Stimulated activated CD4-positive, alpha-beta T cell treated with anti-CD3 and anti-CD28 coated beads, Interleukin-15, amount 100 ng/mL, for 1 hour (primary cell): ENCODE measurements at places on chromosomes 1 and 21.

DNA sequence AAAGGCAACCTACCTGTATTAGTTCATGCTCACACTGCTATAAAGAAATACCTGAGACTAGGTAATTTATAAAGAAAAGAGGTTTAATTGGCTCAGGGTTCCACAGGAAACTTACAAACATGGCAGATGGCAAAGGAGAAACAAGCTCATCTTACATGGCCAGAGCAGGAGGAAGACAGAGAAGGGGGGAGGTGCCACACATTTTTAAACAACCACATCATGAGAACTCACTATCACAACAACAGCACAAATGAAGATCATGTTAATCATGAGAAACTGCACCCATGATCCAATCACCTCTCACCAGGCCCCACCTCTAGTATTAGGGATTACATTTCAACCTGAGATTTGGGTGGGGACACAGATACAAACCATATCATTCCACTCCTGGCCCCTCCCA, 90.6 kb upstream of the KCTD3 start:
- DNase-seq, result no peak

- no peak for DNase-seq
Observed at GRCh38 chr1:66152034-66152433, 359.3 kb downstream of the PDE4B start.

DNA sequence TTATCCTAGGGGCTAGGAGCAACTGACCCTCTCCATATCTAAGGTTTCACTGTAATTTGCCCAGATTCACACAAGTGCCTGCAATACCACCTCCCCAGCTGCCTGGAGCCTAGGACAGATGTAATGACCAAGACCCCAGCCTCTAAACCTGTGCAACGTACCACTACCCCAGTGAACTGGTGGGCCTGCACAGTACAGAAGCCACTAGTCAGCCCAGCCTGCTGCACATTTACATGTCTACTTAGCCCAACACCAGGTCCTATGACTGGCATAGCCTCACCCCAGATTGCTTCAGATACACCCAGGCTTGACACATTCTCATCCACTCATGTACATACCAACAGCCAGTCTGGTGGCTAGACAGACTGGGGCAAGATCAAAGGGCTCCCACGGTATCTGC, 1336.6 kb downstream of the BRINP3 start:
- no peak for DNase-seq

GRCh38 chr21:41583274-41583790, 75.4 kb upstream of the TMPRSS2 start:
- no peak for DNase-seq

DNA sequence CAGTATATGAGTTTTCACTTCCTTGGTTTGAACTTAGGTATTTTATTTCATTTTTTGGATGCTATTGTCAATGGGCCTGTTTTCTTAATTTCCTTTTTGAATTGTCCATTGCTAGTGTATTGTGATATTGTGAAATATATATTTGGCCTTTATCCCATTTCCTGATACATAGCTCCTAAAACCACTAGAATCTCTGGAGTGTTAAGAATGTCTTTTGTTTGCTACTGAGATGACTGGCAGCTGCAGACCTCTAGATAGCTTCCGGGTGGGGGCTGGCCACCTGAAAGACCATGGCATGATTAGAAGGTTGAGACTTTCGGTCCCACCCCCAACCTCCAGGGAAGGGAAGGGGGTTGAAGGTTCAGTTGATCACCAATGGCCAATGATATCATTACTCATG, 245.4 kb downstream of the KCNJ6 start:
- no peak for DNase-seq

- DNase-seq, result no peak
Observed at GRCh38 chr1:232319518-232320210, 310.3 kb downstream of the SIPA1L2 start.

- no peak for DNase-seq
Observed at GRCh38 chr21:35102488-35103371, 53.6 kb upstream of the RUNX1 start.

DNA sequence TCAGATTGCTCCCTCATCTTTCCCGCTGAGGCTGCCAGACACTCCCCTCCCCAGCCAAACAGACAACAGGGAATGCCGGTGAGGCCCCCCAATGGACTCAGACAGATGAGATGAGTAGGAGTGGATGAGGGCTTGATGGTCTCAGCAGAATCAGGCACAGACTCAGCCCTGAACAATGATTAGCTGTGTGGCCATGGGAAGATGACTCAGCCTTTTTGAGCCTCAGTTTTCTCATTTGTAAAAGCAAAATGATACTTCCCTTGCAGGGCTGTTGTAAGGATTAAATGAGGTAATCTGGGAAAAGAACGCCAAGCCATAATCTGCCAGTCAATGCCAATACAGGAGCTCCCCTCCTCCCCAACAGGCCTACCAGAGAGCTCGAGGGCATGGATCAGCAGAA, 12.4 kb downstream of the C1orf198 start:
- DNase-seq, result no peak

DNA sequence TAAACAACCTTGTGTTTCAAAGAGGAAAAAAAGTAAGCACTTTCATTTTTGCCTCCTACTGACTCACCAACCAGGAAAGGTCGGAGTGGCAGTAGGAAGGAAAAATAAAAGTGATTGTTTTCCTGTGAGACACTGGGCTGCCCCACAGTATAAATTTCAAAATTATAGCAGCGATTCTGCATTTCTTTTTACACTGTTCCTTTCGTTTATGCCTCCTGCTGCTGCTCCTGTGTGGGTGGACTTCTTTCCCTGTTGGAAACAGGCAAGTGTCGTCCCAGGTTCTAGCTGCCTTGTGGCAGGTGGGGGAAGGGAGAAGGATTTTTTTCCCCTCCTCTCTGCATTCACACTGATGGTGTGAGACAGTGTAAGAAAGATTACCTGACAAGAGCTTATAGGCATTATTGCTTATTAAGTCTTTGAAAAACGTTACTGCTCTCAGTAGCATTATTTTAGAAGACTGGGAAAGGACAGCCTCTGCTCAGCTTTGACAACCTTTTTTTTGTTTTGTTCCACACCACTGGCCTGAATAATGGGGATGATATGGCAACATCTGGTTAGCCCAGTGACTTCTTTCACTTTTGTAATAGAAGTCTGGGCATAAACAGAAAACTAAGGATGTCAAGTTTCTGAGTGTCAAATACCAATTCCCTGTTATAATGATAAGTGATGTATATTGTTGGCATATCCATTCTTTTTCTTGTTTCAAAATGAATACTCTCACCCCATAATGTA, 77.9 kb downstream of the NEK7 start:
- DNase-seq, result no peak

GRCh38 chr1:206883160-206883559, 14.1 kb upstream of the IL24 start:
- DNase-seq, result no peak

DNA sequence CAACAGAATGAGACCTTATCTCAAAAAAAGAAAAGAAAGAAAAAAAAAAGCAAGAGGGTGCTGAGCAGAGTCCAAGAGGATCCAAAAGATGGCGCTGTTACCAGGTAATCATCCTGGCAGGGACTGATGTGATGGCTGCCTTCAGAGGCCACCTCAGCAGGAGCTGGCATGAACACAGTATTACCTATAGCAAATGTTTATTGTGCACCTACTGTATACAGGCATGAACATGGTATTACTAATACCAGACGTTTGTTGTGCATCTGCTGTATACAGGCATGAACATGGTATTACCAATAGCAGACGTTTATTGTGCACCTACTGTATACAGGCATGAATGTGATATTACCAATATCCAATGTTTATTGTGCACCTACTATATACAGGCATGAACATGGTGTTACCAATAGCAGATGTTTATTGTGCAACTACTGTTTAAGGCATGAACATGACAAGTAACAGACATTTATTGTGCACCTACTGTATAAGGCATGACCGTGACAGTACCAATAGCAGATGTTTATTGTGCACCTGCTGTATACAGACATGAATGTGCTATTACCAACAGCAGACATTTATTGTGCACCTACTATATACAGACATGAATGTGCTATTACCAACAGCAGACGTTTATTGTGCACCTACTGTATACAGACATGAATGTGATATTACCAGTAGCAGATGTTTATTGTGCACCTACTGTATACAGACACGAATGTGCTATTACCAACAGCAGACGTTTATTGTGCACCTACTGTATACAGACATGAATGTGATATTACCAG, 115.1 kb upstream of the TMEM51 start:
- no peak for DNase-seq

- DNase-seq, result no peak
Observed at GRCh38 chr1:96233422-96233821, 488.2 kb upstream of the PTBP2 start.

GRCh38 chr21:28263974-28264373, 728.7 kb downstream of the LTN1 start:
- DNase-seq, result no peak

- DNase-seq, result no peak
Observed at GRCh38 chr1:24142546-24143534, at the start of gene IL22RA1. TSS of gene IL22RA1 (minus strand) at chr1:24143140. CDS start at chr1:24143082, 58 bp downstream.

DNA sequence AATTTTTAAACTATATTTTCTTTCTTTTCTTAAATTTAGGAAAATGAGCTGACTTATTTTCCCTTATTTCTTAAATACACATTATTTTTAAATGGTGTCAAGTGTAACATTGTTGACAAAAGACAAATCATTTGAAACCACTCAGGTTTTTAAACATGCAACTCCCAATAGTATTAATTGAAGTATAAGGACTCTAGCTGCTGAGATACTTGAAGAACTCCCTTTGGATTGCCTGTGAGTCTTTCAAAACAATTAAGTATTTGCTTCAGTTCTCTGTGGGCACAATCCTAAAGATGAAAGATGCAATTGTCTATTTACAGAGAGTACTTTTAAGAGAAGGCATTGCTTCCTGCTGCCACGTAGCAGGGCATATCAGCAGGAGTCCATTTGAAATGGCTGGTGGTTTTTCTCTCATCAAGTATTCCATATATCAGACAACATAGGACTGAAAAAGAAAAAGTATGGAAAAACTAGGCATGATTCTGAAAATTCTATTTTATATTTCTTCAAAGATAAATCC, 373.4 kb downstream of the NEGR1 start:
- no peak for DNase-seq

DNA sequence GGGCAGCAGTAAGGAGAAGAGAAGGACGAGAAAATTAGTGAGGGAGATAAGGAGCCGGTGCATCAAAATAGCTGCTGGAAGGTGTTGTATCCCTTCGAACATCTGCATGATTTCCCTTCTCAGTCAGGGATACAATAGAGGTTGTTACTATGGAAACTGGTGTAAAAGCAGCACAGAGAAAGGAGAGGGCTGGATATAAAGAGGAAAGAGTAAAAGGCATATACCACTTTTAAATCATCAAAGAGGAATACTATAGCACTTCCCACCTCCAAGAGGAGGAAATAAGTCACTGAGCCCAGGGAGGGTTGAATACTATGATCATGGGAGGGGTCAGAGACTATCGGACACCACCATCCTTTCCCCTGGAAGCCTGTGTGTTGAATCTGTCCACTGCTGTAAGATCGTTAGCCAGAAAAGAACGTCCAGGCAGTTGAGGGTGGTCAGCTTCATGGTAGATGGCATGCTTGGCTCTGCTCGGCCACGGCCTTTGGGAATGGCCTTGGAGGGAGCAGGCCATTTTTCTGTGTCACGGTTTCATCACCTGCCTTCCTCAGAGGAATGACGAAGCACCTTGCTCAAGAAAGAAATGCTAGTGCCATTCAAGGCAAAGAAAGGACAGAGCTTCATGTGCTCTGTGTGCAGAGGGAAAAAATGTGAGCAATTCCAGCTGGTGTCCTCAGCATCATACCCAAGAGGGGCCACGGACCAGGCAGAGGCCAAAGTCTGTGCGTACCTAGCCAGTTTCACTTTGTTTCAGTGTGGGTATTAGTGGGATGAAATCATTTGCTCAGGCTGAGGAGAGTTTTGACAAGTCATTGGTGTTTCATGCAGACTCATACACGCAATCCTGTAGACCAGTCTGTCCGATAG, 64.2 kb downstream of the IRF2BP2 start:
- no peak for DNase-seq

GRCh38 chr1:12453400-12454343, 164.3 kb downstream of the DHRS3 start:
- DNase-seq, result no peak

DNA sequence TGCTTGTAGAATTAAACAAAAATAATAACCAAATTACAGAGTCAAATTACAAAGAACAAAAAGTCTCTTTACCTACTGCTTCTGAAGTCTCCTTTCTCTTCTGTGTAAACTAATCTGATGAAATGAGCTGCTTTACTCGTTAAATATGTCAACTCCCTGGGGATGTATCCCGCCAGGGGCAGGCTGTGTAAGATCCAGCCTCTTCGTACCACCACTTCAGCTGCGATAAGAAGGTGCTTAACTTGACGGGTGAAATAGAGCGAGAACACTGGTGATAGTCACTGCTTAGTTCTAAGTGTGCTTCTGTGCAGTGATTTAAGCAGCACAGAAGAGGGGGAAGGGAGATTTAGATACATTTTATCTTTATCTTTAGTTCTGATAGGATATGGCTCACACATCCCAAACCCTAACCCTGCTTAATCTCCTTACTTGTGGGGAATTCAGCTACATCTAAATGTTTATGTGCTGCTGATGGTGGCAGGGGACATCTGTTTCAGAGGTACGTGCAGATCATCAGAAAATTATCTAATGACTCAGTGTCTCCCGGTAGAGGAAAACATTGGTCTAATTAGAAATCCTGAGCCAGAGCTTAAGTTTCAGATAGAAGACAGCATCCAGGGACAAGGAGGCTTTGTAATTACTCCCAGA, 46.0 kb downstream of the RHOU start:
- DNase-seq, result no peak

DNA sequence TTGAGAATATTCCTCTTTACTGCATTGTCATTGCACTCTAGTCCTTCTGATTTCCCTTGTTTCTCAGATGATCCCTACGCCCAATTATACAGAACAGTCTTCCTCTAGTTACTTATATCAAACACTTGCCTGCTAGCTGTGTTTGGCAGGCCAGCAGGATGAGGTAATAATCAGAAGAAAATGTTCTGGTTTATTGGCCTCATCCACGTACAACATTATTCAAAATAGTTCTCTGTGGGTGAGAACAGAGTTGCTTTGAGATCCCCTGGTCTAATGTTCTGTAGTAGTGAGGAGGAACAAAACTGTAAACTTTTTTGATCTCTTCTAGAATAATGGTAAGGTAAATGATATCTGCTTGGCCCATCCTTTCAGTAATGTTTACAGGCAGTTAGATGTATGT, 22.3 kb upstream of the C1orf105 start:
- no peak for DNase-seq

- DNase-seq, result no peak
Observed at GRCh38 chr1:244548558-244549115, 87.6 kb downstream of the CATSPERE start.

- no peak for DNase-seq
Observed at GRCh38 chr1:34884961-34885360, 25.4 kb upstream of the SMIM12 start.

DNA sequence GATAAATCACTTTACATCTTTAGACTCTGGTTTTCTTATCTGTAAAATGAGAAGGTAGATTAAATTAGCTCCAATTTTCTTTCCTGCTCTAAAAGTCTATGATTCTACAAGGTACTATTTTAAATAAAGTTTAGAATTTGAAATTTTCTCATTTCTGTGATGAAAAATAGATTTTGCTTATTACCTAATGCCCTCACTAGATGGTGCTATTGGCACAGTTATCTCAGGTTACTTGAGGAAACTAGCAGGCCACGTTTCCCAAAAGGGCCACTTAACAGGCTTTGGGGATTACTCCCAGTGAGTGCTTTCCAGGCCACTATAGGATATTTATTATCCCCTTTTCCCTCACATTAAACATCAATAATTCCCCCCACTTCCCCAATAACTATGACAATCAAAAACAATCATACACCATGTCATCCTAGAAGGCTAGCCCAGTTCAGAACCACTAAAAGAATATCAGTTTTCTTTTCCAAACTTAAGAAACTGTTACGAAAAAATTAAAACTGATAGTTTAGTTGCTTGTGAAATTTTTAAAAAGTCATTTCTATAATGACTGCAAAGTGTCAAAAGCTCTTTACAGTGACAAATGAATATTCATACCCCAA, 30.6 kb downstream of the OMA1 start:
- no peak for DNase-seq
